Lower lobe of right lung (tissue), 2 donors: ENCODE measurements at places on chromosomes 1 and 21. TPM values are rescaled to one million over a fixed set of nuclear protein-coding genes. Genes with fewer than 3 reads are reported as not detected.

The DNAJC11 gene
- 36.4 TPM for total RNA-seq

The CELA3A gene
- total RNA-seq: not detected

The KRTAP26-1 gene
- total RNA-seq: not detected

- peaks cover 21% of the 10 kb centered on the region for H3K4me1 ChIP-seq
- H3K27ac ChIP-seq: peak overlapping the region; percentile 25
- no peaks in the 10 kb centered on the region for H3K27me3 ChIP-seq
- no peak for DNase-seq
- H3K36me3 ChIP-seq: peaks cover 34% of the 10 kb centered on the region
These were observed 141.8 kb downstream of the SYT2 start for GRCh38 chr1:202568410-202568809.

- no peak overlapping the region for H3K27ac ChIP-seq
- H3K36me3 ChIP-seq: no peaks in the 10 kb centered on the region
- H3K4me3 ChIP-seq: no peak overlapping the region
- no peak for DNase-seq
These were observed 23.8 kb downstream of the KCNA2 start for GRCh38 chr1:110582378-110582777.

DNA sequence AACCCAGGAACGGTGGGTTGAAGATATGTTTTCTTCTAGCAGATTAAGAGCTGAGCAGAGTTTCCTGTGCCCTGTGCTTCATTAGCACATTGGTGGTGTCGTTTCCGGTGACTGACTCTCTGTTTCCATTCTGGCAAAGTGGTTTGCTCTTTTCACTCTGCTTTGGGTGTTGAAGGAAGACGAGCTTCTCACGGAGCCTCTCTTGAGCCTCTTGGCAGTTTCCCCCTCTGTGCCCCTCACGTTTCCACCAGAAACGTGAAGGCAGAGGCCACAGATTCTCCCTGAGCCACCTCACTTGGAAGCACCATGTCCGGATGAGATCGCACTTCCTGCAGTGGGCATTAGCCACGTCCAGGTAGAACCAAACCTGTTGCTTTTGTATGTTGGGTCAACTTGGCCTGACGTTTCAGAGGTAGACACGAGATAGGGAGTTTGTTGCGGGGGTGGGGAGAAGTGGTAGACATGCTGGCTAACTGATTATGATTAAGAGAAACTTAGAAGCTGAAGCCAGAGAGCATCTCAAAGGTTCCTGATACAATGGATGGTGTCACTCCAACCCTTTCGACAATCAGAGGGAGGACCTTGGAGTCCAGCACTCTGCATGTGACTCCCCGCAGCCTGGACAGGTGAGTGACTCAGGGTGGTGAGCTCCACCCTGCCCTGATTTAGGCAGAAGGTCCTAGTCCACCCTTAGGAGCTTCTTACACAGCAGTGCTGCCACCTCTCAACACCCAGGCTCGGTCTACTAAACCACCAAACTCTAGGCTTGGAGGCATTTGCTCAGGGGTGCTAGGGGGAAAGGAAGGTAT is at the start of gene LAX1:
Gene LAX1 (plus strand): TSS at position 155 of the 809 bp plus-strand sequence. CDS start 383 bp downstream, at position 538.
- H3K4me3 ChIP-seq: peak within 1 kb of the TSS; percentile 36
- H3K27me3 ChIP-seq: no peaks in the 10 kb centered on the region
- DNase-seq: no peak

DNA sequence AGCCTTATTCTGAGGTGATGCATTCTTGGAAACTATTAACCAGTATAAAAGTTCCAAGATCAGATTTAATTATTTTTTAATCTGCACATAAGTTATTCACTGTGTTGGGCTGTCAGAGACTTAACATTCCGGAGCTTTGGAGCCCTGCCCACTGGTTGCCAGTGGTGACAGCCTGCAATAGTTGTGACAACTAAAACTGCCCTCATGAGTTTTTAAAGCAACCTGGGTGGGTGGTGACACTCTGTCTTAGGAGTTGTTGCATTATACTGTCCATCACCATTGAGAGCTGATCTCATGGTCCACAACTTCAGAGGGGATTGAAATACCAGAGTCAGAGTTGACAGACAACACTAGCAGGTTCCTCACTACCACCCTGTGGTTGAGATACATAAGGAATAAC is 653.9 kb upstream of the USP24 start:
- H3K27me3 ChIP-seq: no peaks in the 10 kb centered on the region
- H3K4me3 ChIP-seq: no peak overlapping the region
- H3K27ac ChIP-seq: no peak overlapping the region
- peak; percentile 69 for DNase-seq

- H3K36me3 ChIP-seq: peaks cover 19% of the 10 kb centered on the region
- H3K27me3 ChIP-seq: no peaks in the 10 kb centered on the region
- no peak overlapping the region for H3K4me3 ChIP-seq
These were observed 37.1 kb downstream of the KIAA0040 start for GRCh38 chr1:175155473-175155856.

DNA sequence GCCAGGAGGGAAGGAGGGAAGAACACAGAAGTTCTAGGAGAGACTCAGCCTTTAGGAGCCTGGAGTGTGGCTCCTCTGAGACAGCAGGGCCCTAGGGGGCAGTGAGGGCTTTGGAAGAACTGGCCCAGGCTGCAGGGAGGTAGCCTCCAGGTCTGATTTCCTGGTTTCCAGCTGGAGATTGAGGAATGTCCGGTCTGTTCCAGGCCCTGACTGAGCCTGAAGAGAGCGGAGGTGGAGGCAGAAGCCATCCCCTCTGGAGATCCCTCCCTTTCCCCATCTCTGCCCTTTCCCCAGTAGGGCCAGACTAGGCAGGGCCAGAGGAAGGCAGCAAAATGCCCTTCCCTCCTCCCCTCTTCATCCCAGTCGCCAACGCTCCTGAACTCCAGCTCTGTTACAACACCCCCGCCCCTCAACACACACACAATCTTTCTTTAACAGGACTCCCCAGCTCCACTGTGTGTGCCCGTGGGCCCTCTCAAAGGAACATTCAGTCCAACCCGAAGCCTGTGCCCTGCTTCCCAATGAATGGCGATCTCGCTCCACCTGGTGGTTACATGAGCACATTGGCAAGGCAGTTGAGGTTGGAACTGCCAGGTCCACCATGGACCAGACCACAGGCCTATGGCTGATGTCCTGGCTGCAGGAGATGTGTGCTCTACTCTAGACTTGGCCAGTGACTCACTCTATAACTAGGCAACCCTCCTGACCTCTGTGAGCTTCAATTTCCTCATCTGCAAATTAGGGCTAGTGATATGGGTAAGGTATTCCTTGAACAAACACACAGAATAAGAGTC is 32.0 kb downstream of the MAP7D1 start:
- H3K27me3 ChIP-seq: no peaks in the 10 kb centered on the region
- peaks cover 18% of the 10 kb centered on the region for H3K4me1 ChIP-seq
- DNase-seq: peak; percentile 88
- H3K27ac ChIP-seq: peak overlapping the region; percentile 81
- H3K4me3 ChIP-seq: no peak overlapping the region
